ENCODE measurements at places on chromosomes 2 and 18.

GRCh38 chr2:43267381-43267780, 41.0 kb upstream of the ZFP36L2 start:
- no peak for DNase-seq

- DNase-seq = no peak
These were observed 779.9 kb upstream of the CNTNAP5 start for GRCh38 chr2:123245156-123245555.

DNA sequence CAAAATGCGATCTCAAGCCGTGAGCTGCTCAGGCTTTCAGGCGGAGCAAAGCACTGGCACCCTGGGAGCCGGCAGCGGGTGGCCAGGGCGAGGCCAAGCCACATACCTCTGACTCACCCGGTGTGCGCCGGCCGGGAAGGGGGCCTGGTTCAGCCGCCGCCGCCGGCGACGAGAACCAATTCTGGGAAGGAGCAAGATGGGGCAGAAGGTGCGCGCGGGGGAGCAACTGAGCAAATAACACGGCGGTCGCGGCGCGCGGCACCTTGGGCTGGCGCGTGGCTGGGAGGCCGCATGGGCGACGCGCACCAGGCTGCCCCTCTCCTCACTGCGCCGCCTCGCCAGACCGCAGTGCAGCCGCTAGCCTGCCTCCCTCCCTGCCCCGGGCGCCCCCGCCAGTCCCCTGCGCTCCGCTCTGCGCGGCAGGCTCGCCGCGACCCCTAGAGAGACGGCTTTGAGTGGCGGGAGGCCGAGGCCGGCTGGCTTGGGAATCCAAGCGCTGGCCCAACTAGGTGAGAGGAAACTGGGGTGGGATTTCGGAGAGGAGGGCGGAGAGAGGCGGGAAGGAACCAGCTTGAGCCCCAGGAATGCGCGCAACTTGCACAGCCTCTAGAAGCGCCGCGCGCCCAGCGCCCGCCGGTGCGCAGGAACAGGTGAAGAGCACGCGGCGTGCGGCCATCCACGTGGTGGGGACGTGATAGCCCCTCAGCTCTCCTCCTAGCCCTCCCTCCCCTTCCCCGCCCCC, 3.2 kb downstream of the NRP2 start:
- DNase-seq = peak; percentile 78

DNA sequence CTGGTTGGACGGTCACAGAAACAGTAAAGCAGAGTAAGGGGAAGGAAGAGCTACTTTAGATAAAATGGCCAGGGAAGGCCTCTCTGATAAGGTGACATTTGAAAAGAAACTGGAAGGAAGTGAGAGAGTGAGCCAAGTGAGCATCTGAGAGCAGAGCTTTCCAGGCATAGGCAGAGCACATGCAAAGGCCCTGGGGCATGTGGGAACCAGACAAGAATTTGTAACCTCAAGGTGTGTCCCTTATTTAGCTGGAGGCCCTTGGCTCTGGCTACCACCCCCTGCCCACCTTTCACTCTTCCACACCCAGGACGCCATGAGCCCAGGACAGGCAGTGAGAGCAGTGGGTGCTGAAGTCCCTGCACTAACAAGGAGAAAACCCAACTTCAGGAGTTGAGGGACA, 116.0 kb downstream of the CELF4 start:
- no peak for DNase-seq

DNA sequence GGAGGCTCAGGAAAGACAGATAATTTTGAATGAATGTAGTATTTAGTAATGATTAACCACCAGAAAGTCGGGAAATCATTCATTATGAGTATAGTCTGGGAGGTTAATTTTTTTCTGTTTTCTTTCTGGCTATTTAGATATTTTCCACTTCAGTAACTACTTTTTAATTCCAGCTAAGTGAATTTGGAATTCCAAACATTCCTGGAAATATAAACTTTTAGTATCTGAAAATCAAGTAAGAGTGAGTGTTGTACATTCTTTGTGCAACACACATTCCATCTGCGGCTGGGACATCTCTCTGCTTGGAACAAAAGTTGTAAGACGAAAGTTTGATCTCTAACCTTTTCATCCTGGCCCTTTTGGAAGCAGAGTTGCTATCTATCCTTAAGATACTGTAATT, 275.7 kb upstream of the SPRED2 start:
- DNase-seq = no peak

GRCh38 chr2:80062298-80062697, 242.3 kb downstream of the LRRTM1 start:
- DNase-seq = no peak

GRCh38 chr2:12412898-12413305, 303.8 kb upstream of the TRIB2 start:
- DNase-seq = no peak

DNA sequence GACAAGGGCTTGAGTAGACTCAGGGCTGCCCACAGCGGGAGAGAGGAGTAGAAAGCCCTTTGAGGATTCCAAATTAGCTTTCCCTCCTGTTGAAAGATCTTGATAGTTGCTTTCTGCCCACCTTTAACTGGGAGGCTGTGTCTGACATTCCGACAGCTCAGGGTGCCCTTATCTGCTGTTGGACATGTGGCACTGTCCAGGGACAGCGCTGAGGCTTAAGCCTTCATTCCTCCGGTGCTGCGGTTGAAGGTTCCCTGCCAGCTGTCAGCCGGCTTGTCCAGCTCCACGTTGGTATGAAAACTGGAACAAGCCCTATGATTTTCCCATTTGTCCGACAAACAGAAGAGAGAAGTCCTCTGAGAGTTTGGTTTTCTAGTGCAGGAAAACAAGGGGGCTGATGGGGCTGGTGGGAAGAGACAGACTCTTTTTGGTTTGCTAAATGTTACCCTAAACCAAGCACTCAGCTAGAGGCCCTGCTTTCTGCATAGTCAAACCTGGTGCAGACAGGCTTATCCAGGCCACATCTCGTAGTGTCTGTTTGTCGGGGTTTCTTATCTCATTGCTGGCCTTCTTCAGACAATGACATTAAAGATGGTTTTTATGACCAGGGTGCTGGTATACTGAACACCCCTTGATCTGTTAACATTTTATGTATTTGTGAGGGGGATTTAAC, 24.5 kb downstream of the GREB1 start:
- DNase-seq = no peak

DNA sequence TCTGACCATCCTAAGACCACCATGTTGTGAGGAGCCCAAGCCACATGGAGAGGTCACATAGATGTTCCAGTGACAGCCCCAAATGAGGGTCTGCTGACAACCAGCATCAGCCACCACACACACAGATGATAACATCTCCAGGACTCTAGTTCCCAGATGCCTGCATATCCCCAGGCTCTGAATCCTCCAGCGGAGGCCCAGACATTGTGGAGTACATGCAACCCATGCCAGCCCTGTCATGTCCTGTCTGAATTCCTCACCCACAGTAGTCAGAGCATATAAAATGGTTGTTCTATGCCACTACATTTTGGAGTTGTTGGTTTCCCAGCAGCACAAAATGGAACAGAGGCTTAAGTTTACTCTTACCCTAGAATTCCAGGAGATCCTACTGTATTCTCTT, 122.0 kb upstream of the SLC35G4 start:
- no peak for DNase-seq

DNA sequence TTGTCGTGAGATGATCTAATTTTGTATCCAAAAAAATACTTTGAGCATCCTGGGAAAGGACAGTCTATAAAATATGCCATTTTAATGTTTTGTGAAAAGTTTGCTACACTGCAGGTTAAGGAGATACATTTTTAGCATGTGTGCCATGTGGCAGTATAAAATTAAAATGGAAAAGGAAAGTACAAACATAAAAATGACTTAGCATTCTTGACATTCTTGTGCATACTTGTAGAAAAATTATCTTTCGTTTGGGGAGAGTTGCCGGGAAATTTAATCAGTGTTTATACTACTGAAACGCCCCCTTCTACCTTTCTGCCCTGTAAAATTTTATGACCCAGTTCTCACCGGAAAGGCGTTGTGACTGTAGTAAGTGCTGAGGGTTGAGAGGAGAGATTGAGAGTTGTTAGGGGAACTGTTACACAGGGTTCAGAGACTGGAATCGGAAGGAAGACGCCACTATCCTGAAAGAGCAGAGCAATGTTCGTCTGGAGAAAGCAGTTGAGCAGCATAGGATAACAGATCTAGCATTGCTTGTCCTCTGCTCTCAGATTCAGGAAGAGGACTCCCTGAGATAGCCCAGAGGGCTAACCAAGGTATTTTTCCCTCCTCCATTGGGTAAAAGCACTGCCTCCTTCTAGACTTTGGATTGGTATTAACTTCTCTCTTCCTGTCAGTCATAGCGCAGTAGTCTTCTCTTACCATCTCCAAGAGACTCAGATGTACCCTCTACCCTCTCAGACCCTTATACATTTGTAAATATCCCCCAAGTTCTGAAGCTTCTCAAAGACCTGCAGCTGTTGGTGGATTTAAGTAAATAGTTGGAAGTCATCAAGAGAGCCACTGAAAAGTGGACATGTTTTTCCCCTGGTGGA, 2.7 kb downstream of the CDH20 start:
- no peak for DNase-seq

- no peak for DNase-seq
These were observed 73.4 kb downstream of the RPRM start for GRCh38 chr2:153405196-153405595.

DNA sequence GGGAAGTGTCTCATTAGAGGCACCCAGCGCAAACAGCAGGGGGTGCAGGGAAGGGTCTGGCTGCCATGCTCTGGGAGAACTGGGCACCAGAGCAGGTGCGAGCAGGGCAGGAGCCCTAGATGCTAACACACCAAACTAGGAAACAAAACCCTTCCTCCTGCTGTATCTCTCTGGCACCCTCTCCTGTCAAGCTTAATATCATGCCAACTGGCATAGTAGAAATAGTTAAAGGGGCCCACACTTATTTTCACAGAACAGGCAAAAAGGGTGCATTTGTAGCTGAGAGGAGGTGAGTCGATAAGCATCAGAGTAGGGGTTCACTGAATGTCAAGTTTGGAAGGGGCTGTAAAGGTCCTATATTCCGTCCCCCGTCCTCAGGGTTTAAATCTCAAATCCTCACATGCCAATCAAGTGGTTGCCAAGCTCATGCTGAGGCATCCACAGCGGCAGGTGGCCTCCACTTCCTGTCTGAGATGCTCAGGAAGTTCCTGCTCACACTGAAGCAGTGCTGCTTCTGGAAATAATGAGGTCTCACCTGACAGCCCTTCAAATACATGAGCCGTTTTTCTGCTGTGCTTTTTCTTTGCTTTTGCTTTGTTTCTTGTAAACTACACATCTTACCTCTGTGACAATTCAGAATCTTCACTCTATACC, 14.9 kb upstream of the ACKR3 start:
- DNase-seq = no peak

DNA sequence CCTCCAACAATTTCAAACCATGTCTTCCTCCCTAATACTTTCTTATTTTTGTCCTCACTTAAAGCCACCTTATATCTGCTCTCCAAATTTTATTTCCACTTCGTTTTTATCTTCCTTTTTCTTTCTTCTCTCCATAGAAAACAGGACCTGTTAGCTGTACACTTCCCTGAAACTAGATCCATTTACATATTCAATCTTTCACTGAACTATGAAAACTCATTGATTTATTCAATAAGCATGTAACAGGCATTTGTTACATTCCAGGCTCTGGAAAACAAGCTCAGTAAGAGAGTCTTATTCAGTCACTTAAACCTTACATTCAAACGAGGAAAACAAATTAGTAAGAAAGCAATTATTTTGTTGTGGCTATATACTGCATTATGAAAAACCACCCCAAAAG, 1225.3 kb downstream of the SUCLG1 start:
- DNase-seq = no peak

DNA sequence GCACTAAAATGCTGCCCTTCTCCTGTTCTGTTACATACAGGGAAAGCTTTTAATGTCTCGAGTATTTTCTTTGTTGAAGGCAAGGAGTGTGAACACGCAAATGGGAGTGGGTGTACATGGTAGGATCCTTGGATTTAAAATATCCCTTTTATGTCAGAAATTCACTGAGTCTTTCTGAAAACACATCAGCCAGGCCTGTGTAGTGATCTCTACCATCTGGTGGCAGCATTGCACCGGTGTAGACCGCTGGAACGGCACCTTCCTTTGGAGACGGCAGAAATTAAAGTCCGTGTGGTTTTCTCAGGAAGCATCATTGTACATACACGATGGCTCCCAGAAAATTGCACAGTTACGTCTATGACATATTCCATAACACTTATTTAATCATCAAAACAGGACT, 515.8 kb downstream of the GALR1 start:
- DNase-seq = no peak
